Fibroblast of lung (primary cell): ENCODE measurements at places on chromosomes 2 and 18.

DNA sequence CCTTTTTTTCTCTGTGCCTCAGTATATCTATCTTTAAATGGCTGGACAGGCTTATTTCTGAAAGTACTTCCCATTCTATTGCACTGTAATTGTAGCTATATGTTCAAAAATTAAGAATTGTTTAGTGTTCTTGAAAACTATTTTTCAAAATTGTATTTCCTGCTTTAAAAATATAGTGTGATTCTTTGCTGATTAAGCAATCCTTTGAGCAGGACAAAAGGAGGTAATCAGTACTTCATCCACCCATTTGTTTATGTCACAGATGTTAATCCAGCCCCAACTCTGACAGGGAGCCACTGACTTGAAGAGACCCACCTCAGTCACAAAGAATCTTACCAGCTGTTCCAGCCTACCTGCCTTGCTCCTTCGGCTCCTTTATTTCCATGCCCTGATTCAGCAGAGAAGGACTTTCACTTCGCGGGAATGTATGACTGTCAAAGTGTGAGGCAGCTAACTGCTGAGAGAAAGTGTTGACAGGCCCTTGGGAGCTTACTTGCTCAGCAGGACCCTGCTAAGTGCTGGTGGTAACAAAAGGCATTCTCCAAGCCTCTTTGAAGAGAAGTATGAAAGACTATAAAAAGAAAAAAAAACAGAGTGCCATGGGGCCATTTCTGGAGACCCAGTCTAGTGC is 393.3 kb upstream of the CYRIA start:
- no peak for DNase-seq

- no peak for DNase-seq
Observed at GRCh38 chr18:37332628-37333420, 232.8 kb downstream of the CELF4 start.

DNA sequence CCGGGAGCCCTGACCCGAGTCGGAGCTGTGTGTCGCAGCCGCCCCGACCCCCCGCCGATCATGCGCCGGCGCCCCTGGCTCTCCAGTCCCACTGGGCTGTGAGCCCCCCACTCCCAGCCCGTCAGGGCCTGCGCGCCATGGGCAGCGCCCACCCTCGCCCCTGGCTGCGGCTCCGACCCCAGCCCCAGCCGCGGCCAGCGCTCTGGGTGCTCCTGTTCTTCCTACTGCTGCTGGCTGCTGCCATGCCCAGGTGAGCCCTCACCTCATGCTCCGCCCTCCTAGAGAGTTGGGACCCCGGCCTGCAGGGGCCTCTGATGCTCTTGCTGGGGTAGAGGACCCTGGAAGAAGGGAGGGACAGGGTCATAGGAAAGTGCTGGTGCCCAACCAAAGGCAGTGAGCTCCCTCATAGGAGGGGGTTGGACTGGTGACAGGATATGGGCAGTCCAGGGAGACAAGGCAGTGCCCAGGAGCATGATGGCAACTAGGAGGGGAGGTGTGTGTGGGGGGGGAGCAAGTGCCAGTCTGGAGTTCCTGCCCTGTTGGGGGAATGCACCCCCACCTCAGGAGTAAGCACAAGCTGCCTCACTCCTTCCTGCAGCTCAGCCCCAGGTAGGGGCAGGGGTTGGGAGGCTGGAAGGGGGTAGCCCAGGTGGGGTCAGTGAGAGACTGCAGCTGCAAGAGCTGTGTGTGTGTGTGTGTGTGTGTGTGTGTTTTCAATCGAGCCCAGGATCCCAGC is 375 bp downstream of the WNT10A start:
- DNase-seq: no peak

- no peak for DNase-seq
Observed at GRCh38 chr2:45013229-45014015, 4.2 kb upstream of the SIX2 start.

DNA sequence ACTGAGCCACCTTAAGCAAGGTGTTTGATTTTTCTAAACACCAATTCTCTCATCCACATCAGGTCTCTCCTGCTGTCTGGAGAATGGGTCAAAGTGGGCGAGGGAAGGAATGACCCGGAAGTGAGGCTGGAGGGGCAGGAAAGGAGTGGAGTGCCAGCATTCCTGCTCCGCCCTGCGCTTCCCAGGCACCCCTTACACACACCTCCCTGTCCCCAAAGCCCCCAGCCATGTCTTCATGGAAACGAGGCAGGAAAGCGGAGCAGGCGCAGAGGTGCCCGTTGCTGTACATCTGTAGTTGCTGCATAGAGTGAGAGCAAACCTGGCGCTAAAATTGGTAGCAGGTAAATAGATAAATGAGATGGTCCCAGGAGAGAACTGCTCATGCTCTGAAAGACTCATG is 27.2 kb upstream of the NT5DC4 start:
- no peak for DNase-seq

GRCh38 chr2:230619491-230619890 is 93.2 kb upstream of the CAB39 start:
- DNase-seq: no peak

- peak; percentile 25 for DNase-seq
Observed at GRCh38 chr2:56540916-56541315, 357.1 kb downstream of the CCDC85A start.

- no peak for DNase-seq
Observed at GRCh38 chr2:173572848-173573247, 218.2 kb downstream of the CDCA7 start.
